ENCODE measurements at places on chromosomes 1 and 21.

GRCh38 chr1:212814537-212815334, 23.0 kb downstream of the TATDN3 start:
- no peak for DNase-seq

- DNase-seq, result no peak
These were observed 9.1 kb upstream of the CREG1 start for GRCh38 chr1:167562702-167563101.

GRCh38 chr1:153478047-153478691, 17.7 kb upstream of the S100A7 start:
- DNase-seq, result no peak

DNA sequence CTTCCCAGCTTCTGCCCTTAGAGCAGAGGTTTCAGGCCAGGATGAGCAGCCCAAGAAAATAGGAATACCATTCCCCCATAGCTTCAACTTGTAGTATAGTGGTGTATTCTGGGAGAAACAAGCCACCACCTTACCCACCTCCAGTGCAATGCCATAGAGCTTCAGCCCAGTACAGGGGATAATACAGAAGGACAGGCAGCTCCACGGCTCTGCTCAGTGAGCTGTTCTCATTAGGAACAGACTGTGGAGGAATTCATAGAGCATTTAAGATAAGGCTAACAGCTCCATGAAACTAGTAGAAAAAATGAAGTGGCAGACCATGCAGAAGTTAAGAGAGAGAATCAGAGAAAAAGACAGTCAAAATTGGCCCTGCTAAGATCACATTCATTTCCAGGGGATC, 294.7 kb upstream of the POGK start:
- no peak for DNase-seq

DNA sequence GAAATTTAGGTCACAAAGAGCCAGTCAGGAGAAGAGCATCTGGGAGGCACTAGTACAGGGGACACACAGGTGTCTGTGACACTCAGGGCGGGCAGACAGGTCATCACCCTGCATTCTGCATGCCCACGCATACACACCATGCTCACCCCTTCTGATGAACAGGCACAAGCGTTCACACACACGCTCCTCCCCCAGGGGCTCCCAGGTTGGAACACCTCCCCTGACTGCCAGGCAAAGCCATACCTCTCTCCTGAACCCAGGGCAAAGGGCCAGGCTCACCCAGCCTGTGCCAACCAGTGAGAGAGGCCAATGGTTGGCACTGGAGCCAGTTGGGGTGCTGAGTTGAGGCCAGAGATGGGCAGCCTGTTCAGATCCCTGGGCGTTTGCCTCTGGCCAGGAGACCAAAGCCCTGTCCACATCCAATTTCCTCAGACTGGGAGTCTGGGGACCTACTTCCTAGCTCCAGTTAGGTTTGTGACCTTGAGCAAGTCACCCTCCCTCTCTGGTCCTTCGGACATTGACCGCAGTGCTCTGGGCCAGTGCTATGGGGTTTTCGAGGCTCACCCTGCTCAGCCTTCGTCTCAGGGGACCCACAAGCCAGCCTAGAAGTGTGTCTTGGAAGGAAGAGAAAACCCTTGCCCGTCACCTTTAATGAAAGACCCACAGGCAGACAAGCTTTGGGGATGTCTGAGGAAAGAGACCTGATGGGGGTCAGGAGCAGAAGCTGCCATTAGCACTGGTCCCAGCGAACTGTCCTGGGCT, 5.8 kb upstream of the LAD1 start:
- no peak for DNase-seq

GRCh38 chr21:23401278-23401677, 2206.0 kb downstream of the MRPL39 start:
- DNase-seq, result no peak

DNA sequence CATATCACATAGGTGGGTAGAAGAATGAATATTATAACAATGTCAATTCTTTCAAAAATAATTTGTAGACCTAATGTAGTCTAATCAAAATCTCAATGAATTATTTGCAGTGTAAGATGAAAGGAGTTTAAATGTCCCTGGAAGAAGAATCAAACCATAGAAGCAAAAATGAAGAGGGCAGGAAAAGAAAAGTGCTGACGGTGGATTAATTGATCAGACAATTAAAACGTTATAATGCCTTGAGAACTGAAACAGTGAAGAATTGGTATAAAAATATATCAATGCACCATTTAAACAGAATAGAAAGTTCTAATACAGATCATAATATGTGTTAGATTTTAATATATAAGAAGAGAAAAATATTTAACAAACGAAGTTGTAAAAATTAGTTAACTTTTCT, 109.8 kb downstream of the TYW3 start:
- no peak for DNase-seq

GRCh38 chr1:169858467-169858866, 35.2 kb downstream of the SCYL3 start:
- no peak for DNase-seq

- DNase-seq, result no peak
These were observed 21.7 kb upstream of the TRIM63 start for GRCh38 chr1:26089125-26089524.

DNA sequence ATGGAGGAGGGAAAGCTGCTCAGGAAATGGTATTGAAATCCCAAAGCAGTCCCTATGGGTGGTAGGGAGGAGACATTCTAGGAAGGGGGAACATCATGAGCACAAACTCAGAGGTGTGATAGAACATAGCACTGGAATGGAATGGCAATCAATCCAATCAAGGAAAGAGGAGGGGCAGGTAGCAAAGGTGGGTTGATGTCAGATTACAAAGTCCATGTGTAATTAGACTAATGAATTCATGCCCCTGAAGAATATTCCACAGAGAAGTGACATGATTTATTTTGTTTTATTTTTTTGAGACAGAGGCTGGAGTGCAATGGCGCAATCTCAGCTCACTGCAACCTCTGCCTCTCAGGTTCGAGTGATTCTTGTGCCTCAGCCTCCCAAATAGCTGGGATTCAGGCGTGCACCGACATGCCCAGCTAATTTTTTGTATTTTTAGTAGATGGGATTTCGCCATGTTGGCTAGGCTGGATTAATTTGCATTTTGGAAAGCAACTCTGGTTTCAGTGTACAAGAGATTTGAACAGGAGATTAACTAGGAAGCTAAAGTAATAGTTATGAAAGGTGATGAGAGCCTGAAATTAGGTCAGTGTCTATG, 36.1 kb downstream of the DEGS1 start:
- DNase-seq, result no peak

- DNase-seq, result no peak
These were observed 56.1 kb downstream of the SWT1 start for GRCh38 chr1:185213091-185213490.

DNA sequence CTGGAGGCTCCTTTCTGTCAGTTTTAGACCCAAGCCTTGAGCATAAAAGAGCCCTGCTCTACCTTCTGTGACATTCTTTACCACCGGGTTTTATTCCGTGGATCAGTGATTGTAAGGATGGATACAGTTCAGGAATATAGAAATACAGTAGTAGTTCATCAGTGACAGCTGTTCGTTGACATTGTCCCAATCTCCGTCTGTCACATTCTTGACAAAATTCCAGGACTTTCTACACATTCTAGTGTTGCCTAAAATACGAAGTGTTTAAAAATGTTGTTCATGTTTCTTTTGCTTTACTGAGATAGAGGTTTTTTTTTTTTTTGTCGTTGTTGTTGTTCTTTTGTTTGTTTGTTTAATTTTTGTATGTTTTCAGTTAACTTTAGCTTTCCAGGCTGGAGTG, 29.9 kb downstream of the MAP10 start:
- no peak for DNase-seq

DNA sequence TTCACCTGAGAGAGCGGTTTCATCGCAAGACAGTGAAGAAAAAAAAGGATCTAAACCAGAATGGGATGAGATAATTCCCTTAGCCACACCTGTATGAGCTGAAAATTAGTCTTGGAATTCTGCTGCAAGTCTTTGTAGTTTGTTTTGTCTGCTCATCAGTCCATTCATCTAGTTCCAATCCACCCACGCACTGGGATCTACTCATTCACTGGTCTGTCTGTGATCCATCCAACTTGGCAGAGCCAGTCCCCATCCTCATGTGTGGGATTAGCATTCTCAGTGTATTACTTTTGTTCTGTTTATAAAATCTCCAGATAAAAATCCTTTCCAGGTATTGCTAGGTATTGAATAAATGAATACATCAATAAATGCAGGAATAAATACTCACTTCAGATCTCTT, 266.5 kb upstream of the USP24 start:
- no peak for DNase-seq

GRCh38 chr1:170377440-170377839, 154.5 kb upstream of the GORAB start:
- DNase-seq, result no peak

GRCh38 chr1:93662481-93663207, 19.0 kb downstream of the BCAR3 start:
- no peak for DNase-seq

- DNase-seq, result no peak
These were observed 19.1 kb downstream of the AJAP1 start for GRCh38 chr1:4673494-4673893.

DNA sequence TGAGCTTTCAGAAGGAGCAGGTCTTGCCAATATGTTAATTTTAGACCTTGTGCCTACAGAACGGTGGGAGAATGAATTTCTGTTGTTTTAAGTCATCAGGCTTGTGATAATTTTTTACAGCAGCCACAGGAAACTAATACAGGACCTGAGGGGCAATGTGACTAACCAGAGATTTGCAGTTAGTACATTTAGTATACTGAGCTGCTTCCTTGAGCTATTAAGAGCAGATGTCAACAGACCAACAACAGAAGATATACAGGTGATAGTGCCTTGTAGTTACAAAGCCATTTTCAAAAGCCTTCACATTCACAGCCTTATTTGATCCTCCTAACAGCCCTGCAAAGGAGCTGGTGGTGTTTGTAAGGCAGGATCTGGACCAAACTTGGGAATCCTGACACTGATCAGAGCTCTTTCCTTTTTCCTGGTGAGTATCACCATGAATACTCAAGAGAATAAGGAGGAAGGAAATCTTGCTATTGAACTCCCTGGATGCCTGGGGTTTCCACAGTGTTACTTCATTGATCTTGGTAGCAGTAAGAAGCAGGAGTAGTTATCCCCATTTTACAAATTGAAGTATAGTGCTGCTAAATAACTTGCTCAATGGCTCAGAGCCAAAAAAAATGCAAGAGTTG, 4.7 kb upstream of the SLAMF1 start:
- DNase-seq, result no peak

- no peak for DNase-seq
These were observed 8.0 kb downstream of the KCNK1 start for GRCh38 chr1:233621923-233622322.

Measured in CD4-positive, alpha-beta T cell (primary cell).